ENCODE measurements at places on chromosomes 5 and 9. TPM values are rescaled to one million over a fixed set of nuclear protein-coding genes. Genes with fewer than 3 reads are reported as not detected.

The LECT2 gene
- polyA plus RNA-seq, result not detected

- no peak overlapping the region for H3K4me3 ChIP-seq
- no peaks in the 10 kb centered on the region for H3K4me1 ChIP-seq
- no peaks in the 10 kb centered on the region for H3K27me3 ChIP-seq
- H3K36me3 ChIP-seq, result no peaks in the 10 kb centered on the region
Observed at GRCh38 chr5:63957617-63958016, 4.6 kb downstream of the HTR1A start.

DNA sequence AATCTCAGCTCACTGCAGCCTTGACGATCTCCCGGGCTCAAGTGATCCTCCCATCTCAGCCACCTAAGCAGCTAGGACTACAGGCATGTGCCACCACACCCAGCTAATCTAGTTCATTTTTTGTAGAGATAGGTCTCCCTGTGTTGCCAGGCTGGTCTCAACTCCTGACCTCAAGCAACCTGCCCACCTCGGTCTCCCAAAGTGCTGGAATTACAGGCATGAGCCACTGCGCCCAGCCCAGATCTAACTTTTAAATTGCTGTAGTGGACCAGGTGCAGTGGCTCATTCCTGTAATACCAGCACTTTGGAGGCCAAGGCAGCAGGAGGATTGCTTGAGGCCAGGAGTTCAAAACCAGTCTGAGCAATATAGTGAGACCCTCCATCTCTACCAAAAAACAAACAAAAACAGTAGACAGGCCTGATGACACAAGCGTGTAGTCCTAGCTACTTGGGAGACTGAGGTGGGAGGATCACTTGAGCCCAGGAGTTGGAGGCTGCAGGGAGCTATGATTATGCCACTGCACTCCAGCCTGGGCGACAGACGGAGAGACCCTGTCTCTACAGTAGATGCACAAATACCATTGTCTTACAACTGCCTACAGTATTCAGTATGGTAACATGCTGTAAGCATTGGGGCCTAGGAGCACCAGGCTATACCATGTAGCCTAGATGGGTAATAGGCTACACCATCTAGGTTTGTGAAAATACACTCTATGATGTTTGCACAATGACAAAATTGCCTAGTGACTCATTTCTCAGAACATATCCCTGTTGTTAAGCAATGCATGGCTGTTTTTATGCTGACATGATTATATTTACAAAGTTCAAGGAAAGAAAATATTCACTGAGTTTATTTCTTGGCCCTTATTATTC, 1.5 kb upstream of the SIT1 start:
- peak; percentile 72 for DNase-seq
- no peaks in the 10 kb centered on the region for H3K27me3 ChIP-seq
- H3K4me3 ChIP-seq, result no peak overlapping the region
- H3K36me3 ChIP-seq, result no peaks in the 10 kb centered on the region

DNA sequence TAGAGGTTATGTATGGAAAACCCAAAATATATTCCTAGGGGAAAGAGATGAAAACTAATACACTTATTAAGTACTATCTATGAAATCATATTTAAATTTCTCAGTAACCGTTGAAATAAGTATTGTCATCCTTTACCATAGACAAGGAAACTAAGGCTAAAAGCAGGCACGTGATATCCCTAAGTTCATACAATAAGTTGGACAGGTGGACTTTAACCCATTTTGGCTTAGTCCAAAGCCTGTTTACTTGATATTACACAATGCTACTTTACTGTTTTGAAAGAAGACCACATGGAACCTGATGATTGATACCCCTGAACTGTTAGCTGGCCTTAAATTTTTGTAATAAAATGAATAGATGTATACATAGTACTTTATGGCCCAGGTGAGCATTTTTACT, 3.5 kb downstream of the NFX1 start:
- no peaks in the 10 kb centered on the region for H3K27me3 ChIP-seq
- no peak overlapping the region for H3K27ac ChIP-seq
- no peak for DNase-seq
- H3K4me1 ChIP-seq, result peaks cover 7% of the 10 kb centered on the region
- H3K36me3 ChIP-seq, result peaks cover 31% of the 10 kb centered on the region

- H3K27me3 ChIP-seq, result peaks cover 6% of the 10 kb centered on the region
- no peaks in the 10 kb centered on the region for H3K36me3 ChIP-seq
- no peak for DNase-seq
- H3K27ac ChIP-seq, result no peak overlapping the region
Observed at GRCh38 chr9:89632736-89633135, 27.9 kb downstream of the GADD45G start.

- H3K4me3 ChIP-seq, result peak overlapping the region; percentile 57
- H3K4me1 ChIP-seq, result peaks cover 3% of the 10 kb centered on the region
- no peaks in the 10 kb centered on the region for H3K36me3 ChIP-seq
- H3K27me3 ChIP-seq, result no peaks in the 10 kb centered on the region
Observed at GRCh38 chr9:89311346-89312221, 589 bp downstream of the CKS2 start.

GRCh38 chr5:458547-459353, 15.8 kb downstream of the EXOC3 start:
- DNase-seq, result peak; percentile 65
- no peak overlapping the region for H3K27ac ChIP-seq
- no peak overlapping the region for H3K4me3 ChIP-seq

DNA sequence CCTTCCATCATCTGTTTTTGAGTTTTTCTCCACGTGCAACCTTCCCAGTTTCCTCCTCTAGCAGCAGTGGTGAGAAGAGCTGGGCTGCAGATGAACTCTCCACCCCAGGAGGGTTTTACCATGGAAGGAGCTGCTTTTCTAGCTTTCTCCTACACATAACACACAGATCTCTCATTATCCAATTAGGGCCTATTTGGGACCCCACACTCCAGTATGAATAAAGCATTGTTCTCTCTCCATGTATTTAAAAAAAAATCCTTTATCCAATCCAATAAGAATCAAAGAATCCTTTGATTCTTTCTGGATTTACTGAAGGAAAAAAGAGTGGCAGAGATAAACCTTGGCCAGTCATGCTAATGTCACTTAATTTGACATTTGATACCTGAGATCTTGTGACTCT, 31.6 kb upstream of the NAA35 start:
- no peak for DNase-seq
- H3K27ac ChIP-seq, result no peak overlapping the region
- H3K27me3 ChIP-seq, result no peaks in the 10 kb centered on the region
- no peaks in the 10 kb centered on the region for H3K36me3 ChIP-seq
- no peak overlapping the region for H3K4me3 ChIP-seq

GRCh38 chr9:136820971-136821825, 13.4 kb downstream of the RABL6 start:
- peaks cover 20% of the 10 kb centered on the region for H3K36me3 ChIP-seq
- no peak overlapping the region for H3K4me3 ChIP-seq
- no peak for DNase-seq

DNA sequence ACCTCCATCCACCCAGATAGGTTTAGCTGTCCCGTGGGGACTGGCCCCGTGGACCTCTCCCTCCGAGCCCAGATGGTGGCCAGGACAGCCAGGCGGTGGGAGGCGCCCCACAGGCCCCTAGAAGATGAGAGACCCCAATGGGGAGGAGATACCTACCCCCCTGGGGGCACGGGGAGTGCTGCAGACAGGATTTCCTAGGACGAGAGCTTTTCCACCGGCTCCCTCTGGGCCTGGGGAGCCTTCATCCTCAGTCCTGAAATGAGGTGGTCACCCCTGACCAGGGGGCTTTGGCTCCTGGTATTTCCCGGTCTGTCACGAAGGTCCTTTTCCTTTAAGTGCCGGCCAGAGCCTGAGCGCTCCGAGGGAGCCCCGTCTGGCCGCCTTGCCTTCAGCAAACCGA, 46.8 kb downstream of the MRPL36 start:
- no peaks in the 10 kb centered on the region for H3K4me1 ChIP-seq
- H3K27me3 ChIP-seq, result peaks cover 13% of the 10 kb centered on the region
- no peak for DNase-seq

- H3K36me3 ChIP-seq, result no peaks in the 10 kb centered on the region
- H3K4me3 ChIP-seq, result no peak overlapping the region
- no peaks in the 10 kb centered on the region for H3K27me3 ChIP-seq
- DNase-seq, result no peak
Observed at GRCh38 chr5:52754051-52754450, 33.7 kb upstream of the ITGA1 start.

DNA sequence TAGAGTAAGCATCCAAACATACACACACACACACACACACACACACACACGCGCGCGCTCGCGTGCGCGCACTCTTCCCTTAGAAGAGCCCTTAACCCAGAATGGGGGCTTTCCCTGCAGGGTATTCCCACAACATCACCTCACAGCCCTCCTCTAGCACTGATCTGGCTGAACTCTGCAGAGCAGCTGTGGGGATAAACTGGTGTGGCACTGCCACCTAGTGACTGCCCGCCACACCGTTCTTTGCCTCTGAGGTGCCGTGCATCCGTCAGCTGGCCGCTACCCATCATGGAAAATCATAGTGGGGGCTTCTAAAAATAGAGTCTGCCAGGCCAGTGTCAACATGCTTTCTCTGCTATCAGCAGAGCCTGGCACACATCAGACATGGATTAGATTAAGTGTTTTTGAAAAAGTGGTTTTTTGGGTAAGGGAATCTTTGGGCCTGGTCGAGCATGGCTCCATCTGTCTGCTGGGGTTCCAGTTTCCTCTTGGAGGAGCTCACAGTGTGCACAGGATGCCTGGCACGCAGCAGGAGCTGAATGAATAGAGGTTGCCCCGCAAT, 88.1 kb downstream of the KCNN2 start:
- H3K4me3 ChIP-seq, result no peak overlapping the region
- peak; percentile 72 for DNase-seq
- H3K4me1 ChIP-seq, result no peaks in the 10 kb centered on the region
- H3K36me3 ChIP-seq, result no peaks in the 10 kb centered on the region

GRCh38 chr5:173411791-173412555, 83.8 kb upstream of the STC2 start:
- no peaks in the 10 kb centered on the region for H3K36me3 ChIP-seq
- no peak overlapping the region for H3K4me3 ChIP-seq
- H3K4me1 ChIP-seq, result peaks cover 13% of the 10 kb centered on the region
- H3K27ac ChIP-seq, result no peak overlapping the region

The GRIA1 gene
- 0.37 TPM for polyA plus RNA-seq

DNA sequence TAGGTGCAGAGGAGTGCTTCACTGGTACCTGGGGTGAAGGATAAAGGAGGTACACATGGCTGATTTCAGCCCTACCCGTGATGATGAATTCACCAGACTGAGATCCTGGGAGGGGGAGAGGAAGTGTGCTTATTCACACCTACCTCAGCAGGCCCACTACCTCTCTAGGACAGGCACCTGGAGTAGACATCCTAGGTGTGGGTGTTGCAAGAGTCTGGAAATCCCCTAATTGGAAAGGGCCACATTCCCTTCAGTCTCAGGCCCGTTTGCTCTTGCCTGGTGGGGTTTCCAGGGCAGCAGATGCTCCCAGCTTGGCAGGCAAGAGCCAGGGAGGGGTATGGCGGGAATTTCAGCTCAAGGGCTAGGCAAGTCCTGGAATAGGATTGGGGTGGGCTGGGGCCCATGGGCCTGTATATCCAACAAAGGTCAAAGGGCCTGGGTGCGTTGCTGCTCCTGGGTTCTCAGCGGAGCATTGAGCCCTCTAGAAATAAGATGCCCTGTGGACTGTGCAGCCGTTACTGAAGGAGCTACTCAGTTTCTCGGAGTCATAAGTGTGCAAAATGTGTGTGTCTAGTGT, 5.8 kb upstream of the CCL21 start:
- no peaks in the 10 kb centered on the region for H3K4me1 ChIP-seq
- no peak for DNase-seq
- no peak overlapping the region for H3K4me3 ChIP-seq
- H3K27me3 ChIP-seq, result peaks cover 32% of the 10 kb centered on the region
- H3K27ac ChIP-seq, result no peak overlapping the region
- no peaks in the 10 kb centered on the region for H3K36me3 ChIP-seq

DNA sequence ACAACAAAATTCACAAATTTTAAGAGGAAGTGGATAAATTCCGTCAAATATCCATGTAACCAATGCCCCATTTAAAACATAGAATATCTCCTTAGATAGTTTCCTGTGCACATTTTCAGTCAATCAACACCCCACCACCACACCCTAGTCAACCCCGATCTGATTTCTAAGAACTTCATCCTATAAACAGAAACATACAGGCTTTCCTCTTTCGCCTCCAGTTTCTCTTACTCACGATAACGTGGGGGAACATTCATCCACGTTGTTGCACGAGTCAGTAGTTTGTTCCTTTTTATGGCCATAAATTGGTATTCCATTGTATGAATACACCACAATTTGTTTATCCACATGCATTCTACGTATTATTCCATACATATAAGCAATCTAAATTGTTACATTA, 35.6 kb upstream of the TRIO start:
- H3K4me3 ChIP-seq, result no peak overlapping the region
- H3K27me3 ChIP-seq, result no peaks in the 10 kb centered on the region
- DNase-seq, result peak; percentile 37
- no peak overlapping the region for H3K27ac ChIP-seq
- peaks cover 9% of the 10 kb centered on the region for H3K4me1 ChIP-seq
- H3K36me3 ChIP-seq, result no peaks in the 10 kb centered on the region

- H3K27me3 ChIP-seq, result no peaks in the 10 kb centered on the region
- no peak overlapping the region for H3K27ac ChIP-seq
- no peaks in the 10 kb centered on the region for H3K4me1 ChIP-seq
- no peaks in the 10 kb centered on the region for H3K36me3 ChIP-seq
Observed at GRCh38 chr9:7879551-7880245, 80.1 kb upstream of the DMAC1 start.

DNA sequence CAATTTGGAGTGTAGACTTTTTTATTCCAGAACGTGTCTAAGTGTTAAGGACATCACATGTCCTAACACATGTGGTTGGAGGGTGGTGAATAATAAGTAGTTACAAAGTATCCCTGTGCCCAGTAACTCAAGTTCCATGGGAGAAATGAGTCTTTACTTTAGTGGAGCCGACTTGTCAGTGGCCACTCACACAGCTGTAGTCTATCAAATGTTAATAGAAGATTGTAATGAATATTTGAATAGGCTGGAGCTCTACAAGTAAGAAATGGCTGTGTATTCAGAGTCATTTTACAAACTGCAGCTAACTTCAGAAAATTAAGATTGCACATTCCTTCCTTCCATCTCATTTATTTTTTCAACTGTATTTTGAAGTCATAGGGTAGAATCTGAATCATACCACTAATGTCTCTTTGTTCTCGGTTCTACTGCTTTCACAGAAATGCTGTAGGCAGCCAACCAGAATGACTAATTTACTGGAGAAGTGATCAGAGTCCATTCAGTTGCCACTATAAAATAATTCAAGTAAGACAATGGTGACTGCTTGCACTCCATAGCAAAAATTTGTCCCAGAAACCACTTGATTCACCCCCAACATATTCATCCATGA, 394.8 kb downstream of the NR2F1-AS1 start:
- no peaks in the 10 kb centered on the region for H3K36me3 ChIP-seq
- peak overlapping the region; percentile 66 for H3K27ac ChIP-seq
- H3K4me1 ChIP-seq, result peaks cover 1% of the 10 kb centered on the region
